ENCODE measurements at places on chromosomes 7 and 10. TPM values are rescaled to one million over a fixed set of nuclear protein-coding genes. Genes with fewer than 3 reads are reported as not detected.

NPFFR1 gene
- total RNA-seq, result not detected

FAM170B gene
- not detected for total RNA-seq

RAB19 gene
- total RNA-seq, result 0.50 TPM

NRCAM gene
- total RNA-seq, result 9.3 TPM

DNA sequence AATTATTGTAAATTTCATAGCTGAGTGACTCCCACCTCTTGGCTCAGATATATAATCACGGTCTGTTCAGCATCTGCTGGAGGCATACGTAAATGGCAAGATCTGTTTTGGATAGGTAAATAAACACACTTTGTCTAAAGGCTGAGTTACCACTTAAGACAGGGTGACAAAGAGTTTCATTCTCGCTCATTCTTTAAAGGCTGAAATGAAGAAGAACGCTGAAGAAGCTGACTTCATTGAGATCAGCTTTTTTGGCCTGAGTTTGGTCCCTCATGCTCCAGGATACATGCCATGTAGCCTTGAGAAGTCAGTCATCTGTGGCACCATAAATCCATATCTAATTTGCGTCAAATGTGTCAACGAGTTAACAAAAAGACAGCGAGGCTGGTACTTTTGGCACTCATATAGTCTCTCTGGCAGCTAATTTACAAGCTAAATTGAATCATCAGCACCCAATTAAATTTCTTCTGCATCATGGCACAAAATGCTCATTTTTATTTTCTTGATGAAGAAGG lies 309.9 kb downstream of the GPAM start:
- DNase-seq, result no peak

DNA sequence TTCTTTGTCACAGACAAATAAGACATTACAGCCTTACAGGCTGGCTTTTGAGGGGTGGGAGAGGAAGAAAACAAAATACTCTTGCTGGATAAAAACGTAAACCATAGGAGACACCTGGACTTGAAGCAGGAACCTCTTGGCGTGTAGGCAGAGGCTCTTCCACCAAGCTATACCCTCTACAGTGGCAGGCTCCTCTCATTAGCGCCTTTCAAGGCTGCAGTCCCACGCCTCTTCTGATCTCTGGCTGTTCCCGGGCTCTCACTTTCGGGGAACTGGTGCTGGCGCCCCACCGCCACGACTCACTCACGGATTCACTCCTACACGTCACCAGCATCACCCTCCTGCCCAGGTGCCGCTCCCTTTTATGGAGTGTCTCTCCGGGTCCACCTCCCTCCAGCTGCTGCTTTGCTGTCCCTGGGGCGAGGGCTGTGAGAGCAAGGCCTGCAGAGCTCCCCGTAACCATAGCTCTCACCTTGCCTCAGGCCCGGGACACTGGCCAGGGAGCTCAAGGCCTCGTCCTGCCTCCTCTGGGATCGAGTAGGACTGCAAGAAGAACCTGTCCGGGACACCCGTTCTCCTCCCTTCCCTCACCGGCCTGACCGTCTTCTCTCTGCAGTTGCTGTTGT lies 62.6 kb downstream of the ZNF777 start:
- DNase-seq, result no peak

DNA sequence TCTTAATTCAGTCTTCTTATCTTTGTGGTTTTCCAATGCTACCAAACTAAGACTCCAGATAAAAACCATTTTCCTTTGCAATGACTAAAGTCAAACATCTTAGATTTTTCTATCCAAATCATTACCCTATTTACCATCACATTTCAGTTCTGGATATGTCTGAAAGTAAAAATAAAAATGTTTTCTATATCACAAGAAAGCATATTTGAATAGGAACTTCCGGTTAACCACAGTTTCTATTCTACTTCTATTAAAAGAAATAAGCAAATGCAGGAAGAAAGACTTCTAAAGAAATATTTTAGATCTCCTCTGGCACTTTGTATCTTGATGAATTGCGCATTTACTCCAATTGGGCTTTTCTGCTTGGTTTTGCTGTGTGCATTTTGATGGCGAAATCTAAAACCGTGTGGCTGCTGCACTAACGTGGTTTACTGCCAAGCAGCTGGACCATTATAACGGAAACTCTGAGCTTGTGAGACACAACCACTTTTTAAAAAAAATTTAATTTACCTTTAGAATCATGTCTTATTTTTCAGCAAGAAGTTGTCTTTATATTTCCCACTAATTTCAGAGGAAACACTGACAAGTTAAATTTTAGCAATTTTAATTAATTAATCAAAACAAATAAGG lies 146.1 kb downstream of the VPS50 start:
- no peak for DNase-seq

DNA sequence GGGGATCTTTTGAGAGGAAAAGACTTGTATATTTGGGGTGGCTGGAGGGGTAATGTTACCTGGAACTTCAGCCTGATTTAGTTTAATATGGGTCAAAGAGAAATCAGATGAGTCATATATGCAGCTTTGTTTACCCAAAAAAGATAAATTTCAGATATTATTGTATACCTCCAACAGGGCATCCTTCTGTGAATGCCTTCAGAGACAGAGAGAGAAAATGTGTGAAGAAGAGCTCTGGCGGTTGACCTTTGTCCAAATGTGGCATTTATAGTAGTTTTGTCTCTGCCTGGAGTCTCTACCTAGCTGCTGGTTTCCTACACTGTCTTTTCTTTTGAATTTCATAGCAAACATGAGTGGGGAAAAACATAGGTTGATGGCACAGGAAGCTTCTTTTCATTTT lies 21.6 kb downstream of the LRMDA start:
- DNase-seq, result no peak

DNA sequence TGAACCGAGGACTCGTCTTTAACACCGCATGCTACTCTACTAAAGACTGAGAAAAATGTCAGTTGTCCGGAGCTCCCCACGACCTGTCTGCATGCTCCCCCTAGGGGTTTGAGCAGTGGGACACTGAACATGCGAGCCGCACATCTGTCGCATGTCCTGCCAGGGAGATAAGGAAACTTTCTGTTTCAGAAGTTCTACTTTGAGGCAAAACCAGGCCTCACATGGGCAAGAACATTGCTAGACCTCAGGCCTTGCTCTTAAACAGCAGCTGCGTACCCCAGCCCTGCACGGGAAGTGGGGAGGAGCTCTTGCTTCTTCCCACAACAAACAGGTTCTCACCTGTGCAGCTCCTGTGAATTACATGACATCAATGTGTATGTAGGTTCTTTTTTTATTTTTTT lies 30.3 kb upstream of the HERPUD2 start:
- no peak for DNase-seq

GRCh38 chr7:150968734-150969372 lies 9.3 kb downstream of the KCNH2 start:
- DNase-seq, result no peak

- DNase-seq, result peak; percentile 97
These were observed 174.9 kb upstream of the NRP1 start for GRCh38 chr10:33509231-33509831.

DNA sequence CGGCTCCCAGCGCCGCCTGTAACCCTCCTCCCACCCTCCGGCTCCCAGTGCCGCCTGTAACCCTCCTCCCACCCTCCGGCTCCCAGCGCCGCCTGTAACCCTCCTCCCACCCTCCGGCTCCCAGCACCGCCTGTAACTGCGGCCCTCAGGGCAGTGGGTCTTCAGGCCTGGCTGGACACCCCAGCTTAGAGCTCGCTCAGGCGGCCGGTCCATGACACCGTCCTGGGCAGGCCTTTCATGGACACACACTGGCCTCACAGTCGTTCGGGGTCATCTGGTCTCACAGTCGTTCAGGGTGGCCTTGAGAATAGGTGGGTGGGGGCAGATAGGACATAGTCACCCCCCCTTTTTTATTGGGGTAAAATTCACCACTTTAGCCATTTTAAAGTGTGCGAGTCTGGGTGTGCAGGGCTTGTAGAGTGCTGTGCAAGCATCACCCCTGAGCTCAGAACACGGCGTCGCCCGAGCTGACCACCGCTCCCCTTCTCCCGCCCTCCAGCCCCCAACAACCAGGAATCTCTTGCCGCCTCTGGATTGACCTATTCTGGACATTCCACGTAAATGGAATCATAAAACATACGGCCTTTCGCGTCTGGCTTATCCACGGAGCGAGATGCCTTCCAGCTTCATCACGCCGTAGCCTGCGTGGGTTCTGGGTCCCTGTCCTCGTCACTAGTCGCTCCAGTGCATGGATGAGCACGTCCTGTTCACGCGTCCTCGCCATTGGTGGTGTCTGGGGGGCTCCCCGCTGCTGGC lies 41.1 kb upstream of the CFAP46 start:
- DNase-seq, result no peak

DNA sequence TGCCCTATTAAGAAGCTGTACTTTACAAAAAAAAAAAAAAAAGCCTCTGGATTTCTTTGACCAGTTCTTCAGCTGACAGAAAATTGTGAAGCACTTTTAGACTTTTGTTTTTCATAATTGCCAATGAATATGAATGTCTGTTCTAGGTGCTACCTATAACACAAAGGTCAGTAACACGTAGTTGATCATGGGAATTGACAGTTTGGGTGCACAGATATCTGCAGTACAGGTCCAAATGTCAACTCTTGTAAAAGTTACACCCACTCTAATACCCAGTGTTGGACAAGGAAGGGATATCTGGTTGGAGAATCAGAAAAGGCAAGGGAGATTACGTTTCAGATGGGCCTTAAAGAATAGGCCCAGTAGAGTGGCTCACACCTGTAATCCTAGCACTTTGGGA lies 1.8 kb downstream of the REEP3 start:
- DNase-seq, result no peak

DNA sequence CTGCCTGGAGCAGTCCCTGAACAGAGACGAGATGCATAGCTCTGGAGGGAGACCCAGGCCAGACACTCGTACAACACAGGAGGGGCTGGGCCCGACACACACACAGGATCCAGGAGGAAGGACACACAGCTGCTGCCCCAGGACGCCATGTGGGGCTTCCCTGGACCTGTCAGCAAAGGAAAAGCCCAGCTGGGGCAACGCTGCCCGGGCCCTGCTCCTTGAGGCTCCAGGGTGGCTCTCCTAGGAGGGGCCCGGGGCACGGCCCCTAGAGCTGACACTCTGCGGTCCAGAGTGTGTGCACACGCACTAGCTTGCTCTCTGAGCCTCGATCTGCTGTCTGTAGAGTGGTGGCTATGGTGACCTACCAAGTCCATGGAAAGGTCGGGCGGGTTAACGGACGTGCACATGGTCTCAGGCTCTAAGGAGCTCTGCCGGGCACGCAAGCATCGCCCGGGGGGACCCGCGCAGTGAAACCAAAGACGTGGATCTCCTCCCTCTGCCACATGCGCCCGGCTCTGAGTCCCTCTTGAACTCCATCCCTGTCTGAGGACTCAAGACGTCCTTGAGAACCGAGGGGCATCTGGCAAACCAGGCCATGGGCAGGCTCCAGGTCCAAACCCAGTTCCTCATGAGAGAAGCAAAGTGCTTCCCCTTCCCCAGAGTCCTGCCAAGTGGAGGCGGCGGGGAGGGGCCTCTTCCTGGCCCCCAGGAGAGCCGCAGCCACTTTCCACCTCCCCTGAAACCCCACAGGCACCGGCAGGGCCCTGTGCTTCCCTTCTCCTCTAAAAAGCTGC lies 279.0 kb downstream of the ELFN1 start:
- no peak for DNase-seq

GRCh38 chr10:114754445-114755320 lies 66.9 kb upstream of the FHIP2A start:
- DNase-seq, result peak; percentile 77

DNA sequence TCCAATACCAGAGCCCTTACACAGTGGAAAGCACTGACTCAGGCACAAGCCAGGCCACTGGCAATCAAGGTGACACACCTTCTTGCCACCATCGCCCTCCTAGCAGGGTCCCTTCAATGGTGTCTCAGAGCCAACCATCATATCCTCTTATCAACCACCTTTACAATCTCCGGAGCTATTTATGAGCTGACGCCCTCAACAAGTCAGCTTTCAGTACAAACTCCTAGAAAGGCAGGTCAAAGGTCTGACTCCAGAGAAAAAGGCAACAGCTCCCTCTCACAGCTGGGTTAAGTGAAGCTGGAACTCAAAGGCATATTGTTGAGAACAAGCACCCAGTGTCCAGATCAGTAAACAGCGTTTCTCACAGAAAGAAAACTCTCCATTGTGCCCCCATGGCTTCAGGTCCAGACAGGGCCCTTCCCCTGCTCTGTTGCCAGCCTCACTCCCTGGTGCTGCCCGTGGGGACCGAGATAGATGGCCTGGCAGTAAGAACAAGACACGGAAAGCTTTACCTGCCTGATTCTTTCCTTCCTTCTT lies 2.4 kb downstream of the ZNF3 start:
- DNase-seq, result no peak

DNA sequence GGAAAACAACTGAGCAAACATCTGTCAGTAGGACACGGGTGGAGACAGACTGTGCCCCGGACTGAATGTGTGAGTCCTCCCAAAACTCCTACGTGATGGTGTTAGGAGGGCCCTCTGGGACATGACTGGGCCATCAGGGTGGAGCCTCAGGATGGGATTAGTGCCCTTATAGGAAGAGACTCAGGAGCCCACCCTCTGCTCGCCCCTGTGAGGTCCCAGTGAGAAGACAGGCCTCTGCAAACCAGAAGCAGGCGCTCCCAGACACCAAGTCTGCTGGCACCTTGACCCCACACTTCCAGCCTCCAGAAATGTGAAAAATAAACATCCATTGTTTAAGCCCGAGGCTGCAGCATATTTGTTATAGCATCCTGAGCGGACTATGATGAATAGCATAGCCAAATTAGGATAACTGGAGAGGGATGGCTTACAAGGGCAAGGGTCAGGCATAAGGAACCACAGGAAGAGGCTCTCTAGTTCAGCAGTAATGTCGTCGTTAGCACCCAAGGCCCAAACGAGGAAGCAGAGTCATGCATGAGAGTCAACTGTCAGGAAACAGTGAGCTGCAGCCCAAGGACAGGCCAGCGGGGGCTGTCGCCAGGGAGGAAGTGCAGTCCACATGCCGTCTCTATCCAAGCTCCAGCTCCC lies 50.6 kb downstream of the PTPRN2 start:
- no peak for DNase-seq

DNA sequence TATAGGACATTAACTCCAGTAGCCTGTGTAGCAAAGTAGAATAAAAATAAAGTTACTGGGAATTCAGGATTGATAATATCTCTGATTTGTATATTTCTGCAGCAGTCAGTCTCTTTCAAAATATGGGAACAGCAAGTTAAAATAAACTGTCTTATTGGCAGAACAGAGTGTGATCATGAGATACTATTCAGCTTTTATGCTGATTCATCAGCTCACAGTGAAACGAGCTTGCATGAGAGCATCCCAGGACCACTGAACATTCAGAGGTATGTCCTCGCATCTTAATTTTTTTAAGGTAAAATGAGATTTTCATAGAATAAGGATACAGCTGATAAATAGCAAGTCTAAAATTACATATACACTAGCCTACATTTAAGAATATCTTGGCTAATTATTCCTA lies 282.5 kb upstream of the MYO3A start:
- no peak for DNase-seq

Measured in astrocyte (in vitro differentiated cells and primary cell).